ENCODE measurements at places on chromosomes 5 and 9.

- peak; percentile 56 for DNase-seq
Measured at GRCh38 chr5:14727428-14727865, 62.9 kb downstream of the OTULIN start.

- DNase-seq: no peak
Measured at GRCh38 chr5:350355-350754, 28.8 kb downstream of the AHRR start.

- no peak for DNase-seq
Measured at GRCh38 chr9:116202219-116202912, 48.8 kb downstream of the PAPPA start.

GRCh38 chr9:19976226-19976625 is 187.4 kb upstream of the SLC24A2 start:
- DNase-seq: no peak

GRCh38 chr5:178625679-178626483 is 969 bp downstream of the CLK4 start:
- no peak for DNase-seq

DNA sequence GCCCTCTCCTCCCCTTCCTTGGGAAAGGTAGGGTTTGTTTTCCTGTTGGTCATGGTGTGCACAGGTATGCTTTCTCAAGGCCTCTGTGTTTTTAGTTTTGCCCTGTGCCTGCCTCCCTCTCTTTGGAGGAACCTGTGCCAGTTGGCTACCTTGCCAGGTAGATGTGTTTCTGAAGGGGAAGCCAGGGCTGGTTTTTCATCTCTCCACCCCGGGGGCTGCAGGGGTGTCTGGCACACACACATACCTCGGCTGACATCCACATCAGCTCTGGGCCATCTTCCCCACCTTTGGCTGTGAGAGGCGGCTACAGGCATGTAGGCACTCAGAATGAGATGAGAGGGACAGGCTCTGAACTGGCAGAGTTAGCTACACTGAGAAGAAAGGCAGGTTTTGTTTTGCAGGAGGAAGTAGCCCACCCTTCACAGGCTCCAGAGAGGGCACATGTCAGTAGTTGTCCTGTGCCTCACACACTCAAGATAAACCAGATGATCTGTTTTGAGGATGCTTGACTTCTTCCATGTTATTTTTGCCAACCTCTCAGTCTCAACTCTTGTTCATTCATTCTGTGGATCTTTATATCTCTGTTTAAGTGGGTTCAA is 9.7 kb downstream of the RGMB start:
- DNase-seq: no peak

DNA sequence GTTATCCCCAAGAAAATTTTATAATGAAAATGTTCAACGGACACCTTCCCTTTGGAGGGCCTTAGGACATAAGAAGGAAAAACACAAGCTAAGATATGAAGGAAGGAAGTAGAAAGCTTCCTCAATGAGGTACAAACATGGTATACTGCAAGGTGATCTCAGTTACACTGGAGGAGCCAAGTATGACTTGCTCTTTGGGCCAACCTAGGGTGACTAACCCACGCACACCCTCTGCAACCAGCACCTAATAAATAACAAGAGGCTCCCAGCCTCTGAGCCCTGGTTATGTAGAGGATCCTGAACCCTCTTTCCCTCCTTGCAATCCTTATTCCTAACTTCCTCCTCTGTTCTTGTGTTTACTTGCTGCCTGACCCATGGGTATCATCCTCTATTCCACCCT is 38.3 kb upstream of the KCNV2 start:
- DNase-seq: no peak

- DNase-seq: no peak
Measured at GRCh38 chr5:909086-909485, 16.4 kb downstream of the TRIP13 start.

DNA sequence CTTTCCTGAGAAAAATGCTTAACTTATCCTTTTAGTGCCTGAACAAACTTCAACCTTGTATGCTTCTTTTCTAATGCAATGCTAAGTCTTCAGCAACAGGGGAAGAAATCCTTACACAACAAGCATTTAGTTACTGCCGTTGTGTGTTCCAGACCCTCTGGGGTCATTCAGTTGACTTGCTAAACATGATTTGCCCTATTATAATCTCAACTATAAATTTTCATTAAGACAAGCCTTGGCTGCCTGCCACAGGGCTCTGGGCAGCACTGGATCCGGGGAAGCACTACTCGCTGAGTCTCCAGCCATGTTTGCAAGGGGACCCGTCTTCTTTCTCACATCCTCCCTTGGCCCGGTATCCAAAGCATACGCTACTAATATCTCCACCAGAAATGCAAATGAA is 58.1 kb downstream of the PTCH1 start:
- DNase-seq: no peak

- DNase-seq: no peak
Measured at GRCh38 chr9:134220311-134220710, 55.9 kb upstream of the RNU6ATAC start.

GRCh38 chr5:148104226-148104625 is 40.4 kb downstream of the SPINK5 start:
- no peak for DNase-seq

GRCh38 chr5:67209141-67209771 is 12.7 kb upstream of the CD180 start:
- peak; percentile 66 for DNase-seq

GRCh38 chr5:1016036-1016435 is 7.4 kb downstream of the NKD2 start:
- no peak for DNase-seq

- no peak for DNase-seq
Measured at GRCh38 chr5:58156361-58156760, 303.5 kb downstream of the PLK2 start.

GRCh38 chr5:119302916-119303897 is 52.6 kb upstream of the TNFAIP8 start:
- DNase-seq: peak; percentile 72

DNA sequence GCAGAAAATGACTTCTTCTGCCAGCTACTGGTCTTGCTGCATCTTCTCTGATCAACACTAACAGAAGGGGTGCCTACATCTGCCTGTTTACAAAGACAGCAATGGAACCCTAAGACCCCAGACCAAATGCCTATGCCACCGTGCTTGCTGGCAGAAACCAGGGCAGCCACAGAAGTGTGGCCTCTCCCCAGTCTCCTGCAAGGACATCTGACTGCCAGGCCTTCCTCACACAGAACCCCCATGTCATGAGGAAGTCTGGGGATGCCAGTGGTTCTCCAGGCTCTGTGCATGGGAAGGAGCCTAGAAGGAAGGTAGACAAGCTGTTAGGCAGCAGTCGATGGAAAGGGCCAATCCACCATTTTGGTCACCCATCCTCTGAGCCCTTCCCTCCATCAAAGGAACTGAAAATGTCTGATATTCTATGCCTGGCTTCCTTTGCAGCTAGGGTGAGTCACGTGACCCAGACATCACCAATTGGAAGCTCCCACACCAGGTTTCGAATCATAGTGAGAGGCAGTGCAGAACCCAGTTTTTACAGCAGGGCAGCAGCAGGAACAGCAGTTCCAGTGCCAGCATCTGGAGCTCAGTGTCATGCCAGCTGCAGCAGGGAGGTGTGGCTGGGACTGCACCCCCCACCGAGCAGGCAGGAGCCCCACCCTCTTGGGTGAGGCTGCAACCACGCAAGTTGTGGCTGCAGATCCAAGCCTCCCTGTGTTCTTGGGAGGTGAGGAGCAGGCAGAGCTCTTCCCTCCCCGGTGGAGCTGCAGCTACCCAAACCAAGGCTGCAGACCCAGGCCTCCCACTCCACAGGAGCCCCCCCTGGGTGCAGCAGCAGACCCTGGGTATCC is 123.4 kb downstream of the OLFM1 start:
- no peak for DNase-seq

GRCh38 chr9:2448193-2448738 is 173.3 kb upstream of the VLDLR start:
- DNase-seq: no peak

DNA sequence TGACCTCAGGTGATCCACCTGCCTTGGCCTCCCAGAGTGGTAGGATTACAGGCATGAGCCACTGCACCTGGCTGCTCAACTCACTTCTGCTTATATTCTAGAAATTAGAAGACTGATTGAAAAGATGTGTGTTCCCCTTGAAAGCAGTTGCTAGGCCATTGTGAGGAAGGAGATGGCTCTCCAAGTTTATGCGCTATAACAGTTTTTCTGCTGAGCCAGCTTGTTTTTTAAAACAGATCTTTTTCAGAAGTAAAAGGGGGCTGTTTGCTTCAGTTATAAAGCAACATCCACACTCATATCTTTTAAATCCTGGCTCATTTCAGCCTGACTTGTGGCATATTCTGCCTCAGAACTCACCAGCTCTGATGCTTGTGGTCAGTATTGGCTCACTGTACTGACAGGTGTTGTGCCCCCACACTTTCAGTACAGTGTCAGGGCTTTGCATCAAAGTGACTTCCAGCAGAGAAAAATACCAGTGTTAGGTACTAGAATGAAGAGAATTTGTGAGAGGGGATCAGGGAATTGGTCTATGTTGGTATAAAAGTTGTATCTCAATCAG is 49.4 kb downstream of the NUP214 start:
- DNase-seq: no peak

DNA sequence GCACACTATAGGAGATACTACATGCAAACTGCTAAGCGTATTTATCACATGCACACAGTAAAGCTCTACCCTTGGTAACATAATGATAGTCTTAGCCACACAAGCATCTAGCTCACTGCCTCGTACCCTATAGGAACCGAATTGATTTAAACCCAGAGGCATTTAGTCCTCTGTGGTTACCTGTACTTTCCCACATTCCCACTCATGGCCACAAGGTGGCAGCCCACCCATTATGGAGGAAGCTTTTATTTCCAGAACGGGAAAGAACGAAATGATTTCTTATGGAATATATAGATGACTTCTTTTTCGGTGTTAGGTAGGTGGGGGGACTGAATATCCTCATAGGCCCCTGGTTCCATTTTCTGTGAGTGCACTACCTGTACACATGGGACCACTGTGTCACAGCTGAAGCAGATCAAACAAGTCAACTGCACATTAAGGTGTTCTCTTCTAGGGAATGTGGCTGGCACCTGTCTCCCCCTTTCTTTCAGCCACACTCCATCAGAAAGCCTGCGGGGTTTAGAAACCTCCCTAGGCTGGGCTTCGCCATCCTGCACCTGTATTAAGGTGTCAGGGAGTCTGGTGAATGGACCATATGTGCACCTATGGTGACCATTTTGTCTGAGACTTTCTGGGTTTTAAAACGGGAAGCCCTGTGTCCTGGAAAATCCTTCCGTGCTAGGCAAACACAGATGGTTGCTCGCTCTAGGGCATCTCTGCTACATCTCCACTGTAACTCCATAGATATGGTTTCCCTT is 313.2 kb downstream of the SLIT3 start:
- peak; percentile 25 for DNase-seq

DNA sequence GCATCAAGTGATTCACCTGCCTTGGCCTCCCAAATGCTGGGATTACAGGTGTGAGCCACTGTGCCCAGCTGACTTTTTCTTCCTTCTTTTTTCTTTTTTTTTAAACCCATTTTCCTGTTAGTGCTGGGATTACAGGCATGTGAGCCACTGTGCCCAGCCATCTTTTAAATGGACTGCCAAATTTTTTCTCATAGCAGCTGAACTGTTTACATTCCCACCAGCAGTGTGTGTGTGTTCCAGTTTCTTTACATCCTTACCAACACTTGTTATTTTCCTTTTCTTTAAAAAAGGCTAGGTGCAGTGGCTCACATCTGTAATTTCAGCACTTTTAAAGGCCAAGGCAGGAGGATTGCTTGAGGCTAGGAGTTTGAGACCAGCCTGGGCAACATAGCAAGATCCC is 76.9 kb downstream of the UBE2R2 start:
- no peak for DNase-seq

Measured in HFF-Myc (cell line).